ENCODE measurements at places on chromosomes 7 and 10. TPM values are rescaled to one million over a fixed set of nuclear protein-coding genes. Genes with fewer than 3 reads are reported as not detected.

DNA sequence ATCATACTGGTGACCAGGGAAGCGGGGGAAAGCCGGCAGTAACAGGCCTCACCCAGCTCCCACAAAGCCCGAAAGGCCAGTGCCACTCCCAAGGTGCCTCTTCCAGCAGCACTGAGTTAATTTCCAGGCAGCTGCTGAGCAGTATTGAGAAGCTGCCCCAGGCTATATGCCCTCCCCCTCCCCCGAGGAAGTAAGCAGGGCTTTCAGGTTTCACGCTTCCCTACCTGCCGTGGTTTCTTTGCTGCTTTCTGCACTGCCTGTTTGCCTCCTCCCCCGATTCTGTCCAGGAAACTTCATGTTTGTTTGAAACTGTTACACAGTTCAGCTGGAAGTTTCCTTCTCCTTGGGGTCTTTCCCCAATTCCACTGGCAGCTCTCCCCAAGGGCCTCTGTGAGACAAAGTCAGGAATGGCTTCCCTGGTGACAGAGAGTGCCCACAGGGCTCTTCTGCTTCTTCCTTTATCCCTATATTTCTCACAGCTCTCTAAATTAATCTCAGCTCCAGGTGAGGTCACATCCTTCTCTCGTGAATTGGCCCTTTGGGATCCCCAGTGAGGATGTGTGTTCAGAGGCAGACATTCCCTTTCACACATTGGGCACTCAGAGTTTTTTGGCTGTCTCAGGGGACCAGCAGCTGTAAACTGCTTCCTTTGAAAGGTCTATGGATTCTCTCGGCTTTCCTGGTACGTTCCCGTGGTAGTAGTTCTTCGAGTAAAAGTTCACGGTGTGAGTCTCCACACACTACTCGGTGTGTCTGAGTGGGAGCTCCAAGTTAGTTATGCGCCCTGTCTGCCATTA, 19.4 kb downstream of the C1GALT1 start:
- H3K36me3 ChIP-seq, result no peaks in the 10 kb centered on the region
- no peak overlapping the region for H3K27ac ChIP-seq
- no peaks in the 10 kb centered on the region for H3K27me3 ChIP-seq

GRCh38 chr10:114879541-114880158, 58.1 kb downstream of the FHIP2A start:
- no peaks in the 10 kb centered on the region for H3K27me3 ChIP-seq
- H3K4me3 ChIP-seq, result no peak overlapping the region
- no peak overlapping the region for H3K27ac ChIP-seq
- no peaks in the 10 kb centered on the region for H3K36me3 ChIP-seq
- no peak for DNase-seq

DNA sequence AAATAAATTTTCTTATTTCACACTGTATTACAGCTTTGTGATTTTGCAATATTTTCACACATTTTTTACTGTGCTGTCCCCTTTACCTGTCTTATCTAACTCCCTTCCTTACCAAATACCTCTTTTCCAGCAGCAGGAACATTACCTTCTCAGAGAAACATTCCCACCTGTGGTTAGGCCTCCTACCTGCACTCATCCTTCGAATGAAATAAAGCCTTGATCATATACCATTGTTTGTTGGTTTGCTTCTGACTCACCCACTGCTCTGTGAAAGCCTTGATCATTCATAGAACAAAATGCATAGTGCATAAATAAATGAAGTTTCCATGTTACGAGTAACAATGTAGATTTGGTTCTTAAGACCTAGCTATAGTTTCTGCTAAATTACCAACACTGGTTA, 256.3 kb downstream of the ARL4A start:
- H3K4me1 ChIP-seq, result no peaks in the 10 kb centered on the region
- DNase-seq, result no peak
- no peak overlapping the region for H3K27ac ChIP-seq
- no peaks in the 10 kb centered on the region for H3K27me3 ChIP-seq

DNA sequence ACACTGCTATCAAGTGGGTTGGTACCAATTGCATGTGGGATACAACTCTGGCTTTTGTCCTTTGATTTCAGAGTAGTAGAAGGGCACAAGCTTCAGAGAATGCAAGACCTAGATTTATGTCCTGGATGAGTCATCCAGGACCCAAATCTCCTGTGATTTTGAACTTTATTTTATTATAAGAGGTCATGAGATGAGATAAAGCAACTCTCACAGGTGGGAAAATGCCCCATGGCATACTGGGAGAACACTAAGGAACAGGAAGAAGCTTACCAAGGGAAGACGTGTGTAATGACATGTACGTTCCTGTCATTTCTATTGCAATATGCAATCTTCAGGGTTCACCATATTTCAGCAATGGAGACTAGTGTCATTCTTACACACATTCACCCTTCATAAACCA, 966 bp downstream of the MALRD1 start:
- DNase-seq, result no peak
- H3K27ac ChIP-seq, result no peak overlapping the region
- H3K27me3 ChIP-seq, result no peaks in the 10 kb centered on the region
- no peaks in the 10 kb centered on the region for H3K36me3 ChIP-seq
- H3K4me1 ChIP-seq, result no peaks in the 10 kb centered on the region
- no peak overlapping the region for H3K4me3 ChIP-seq

GRCh38 chr10:133170092-133170491, 10.1 kb downstream of the KNDC1 start:
- peaks cover 14% of the 10 kb centered on the region for H3K27me3 ChIP-seq
- no peaks in the 10 kb centered on the region for H3K36me3 ChIP-seq
- H3K4me3 ChIP-seq, result no peak overlapping the region

DNA sequence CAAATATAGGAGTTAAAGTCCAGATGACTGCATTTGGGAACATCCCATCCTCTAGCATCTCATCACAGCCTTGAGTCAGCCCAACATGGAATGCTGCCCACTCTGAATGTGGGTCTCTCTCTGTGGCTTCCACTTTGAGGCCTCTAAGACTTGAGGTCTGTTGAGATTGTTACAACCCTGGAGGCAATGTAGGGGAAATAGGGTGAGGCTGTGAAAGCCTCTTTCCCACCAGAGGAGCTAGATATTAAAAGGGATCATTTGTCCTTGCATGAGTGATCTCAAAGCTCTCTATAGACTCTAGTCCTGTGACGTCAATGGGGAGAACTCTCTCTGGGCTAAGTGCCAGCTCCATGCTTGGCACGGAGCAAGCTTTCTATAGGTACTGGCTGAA, 6.4 kb upstream of the GOLGA7B start:
- no peak for DNase-seq
- no peaks in the 10 kb centered on the region for H3K27me3 ChIP-seq
- H3K36me3 ChIP-seq, result no peaks in the 10 kb centered on the region
- H3K27ac ChIP-seq, result no peak overlapping the region

EIF5AL1 gene
- 0.76 TPM for total RNA-seq

GRCh38 chr10:87658858-87659555, 671 bp upstream of the PAPSS2 start:
- H3K36me3 ChIP-seq, result no peaks in the 10 kb centered on the region
- H3K4me1 ChIP-seq, result peaks cover 41% of the 10 kb centered on the region
- H3K27me3 ChIP-seq, result peaks cover 6% of the 10 kb centered on the region
- peak overlapping the region; percentile 74 for H3K4me3 ChIP-seq

DNA sequence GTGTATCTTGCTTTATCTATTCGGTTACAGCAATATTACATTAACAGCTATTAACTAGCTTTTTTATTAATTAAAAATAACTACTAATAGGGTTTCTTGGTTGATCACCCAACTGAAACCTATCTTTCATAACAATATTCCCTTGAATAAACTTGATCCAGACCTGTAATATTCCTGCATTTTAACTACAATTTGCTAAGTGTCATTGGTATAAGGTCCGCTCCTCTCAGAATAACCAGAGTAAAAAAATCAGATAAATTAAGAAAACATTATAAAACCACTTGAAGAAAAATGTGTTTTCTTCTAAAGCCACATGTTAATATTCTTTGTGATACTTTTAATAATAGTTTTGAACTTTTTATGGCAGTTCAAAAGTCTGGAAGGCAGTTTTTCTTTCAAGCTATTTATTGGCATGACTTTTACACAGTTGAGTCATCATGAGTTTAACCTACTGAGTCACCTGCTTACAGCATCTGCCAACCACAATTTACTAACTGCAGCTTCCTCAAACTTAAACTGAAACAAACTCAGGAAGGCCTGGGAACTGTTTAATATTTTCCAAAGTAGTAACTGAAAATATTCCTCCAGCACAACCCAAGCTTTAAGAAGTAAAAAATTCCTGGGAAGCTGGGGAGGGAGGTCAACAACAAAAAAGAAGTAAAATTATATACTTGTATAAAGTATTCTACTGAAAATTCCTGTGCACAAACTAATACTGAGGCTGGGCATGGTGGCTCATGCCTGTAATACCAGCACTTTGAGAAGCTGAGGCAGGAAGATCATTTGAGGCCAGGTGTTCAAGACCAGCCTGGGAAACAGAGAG, 103.2 kb downstream of the NRBF2 start:
- peaks cover 84% of the 10 kb centered on the region for H3K4me1 ChIP-seq
- no peak for DNase-seq
- H3K27me3 ChIP-seq, result no peaks in the 10 kb centered on the region
- no peak overlapping the region for H3K4me3 ChIP-seq
- peak overlapping the region; percentile 64 for H3K27ac ChIP-seq
- H3K36me3 ChIP-seq, result no peaks in the 10 kb centered on the region

- H3K4me1 ChIP-seq, result peaks cover 42% of the 10 kb centered on the region
- H3K4me3 ChIP-seq, result no peak overlapping the region
- H3K36me3 ChIP-seq, result no peaks in the 10 kb centered on the region
- H3K27ac ChIP-seq, result peak overlapping the region; percentile 77
These were observed 71.4 kb downstream of the AHR start for GRCh38 chr7:17369691-17370426.

- no peak for DNase-seq
- H3K27ac ChIP-seq, result no peak overlapping the region
- H3K4me3 ChIP-seq, result no peak overlapping the region
- no peaks in the 10 kb centered on the region for H3K27me3 ChIP-seq
- peaks cover 7% of the 10 kb centered on the region for H3K4me1 ChIP-seq
- H3K36me3 ChIP-seq, result no peaks in the 10 kb centered on the region
These were observed 43.1 kb upstream of the FAM180A start for GRCh38 chr7:135791543-135792362.

TMEM236 gene
- total RNA-seq, result 2.4 TPM

HHEX gene
- total RNA-seq, result 22.8 TPM

- H3K27ac ChIP-seq, result no peak overlapping the region
- no peak for DNase-seq
- H3K4me3 ChIP-seq, result no peak overlapping the region
- H3K4me1 ChIP-seq, result peaks cover 4% of the 10 kb centered on the region
- no peaks in the 10 kb centered on the region for H3K27me3 ChIP-seq
These were observed 25.4 kb upstream of the INPP5F start for GRCh38 chr10:119700321-119700954.

- H3K36me3 ChIP-seq, result no peaks in the 10 kb centered on the region
- peaks cover 24% of the 10 kb centered on the region for H3K4me1 ChIP-seq
- no peak overlapping the region for H3K4me3 ChIP-seq
- no peak for DNase-seq
- peak overlapping the region; percentile 80 for H3K27ac ChIP-seq
- H3K27me3 ChIP-seq, result no peaks in the 10 kb centered on the region
These were observed 67.8 kb downstream of the EGFR start for GRCh38 chr7:55086413-55087201.

FAM25G gene
- total RNA-seq, result not detected

GRCh38 chr10:3835770-3836169, 50.8 kb upstream of the KLF6 start:
- no peak overlapping the region for H3K4me3 ChIP-seq
- H3K4me1 ChIP-seq, result peaks cover 40% of the 10 kb centered on the region

DNA sequence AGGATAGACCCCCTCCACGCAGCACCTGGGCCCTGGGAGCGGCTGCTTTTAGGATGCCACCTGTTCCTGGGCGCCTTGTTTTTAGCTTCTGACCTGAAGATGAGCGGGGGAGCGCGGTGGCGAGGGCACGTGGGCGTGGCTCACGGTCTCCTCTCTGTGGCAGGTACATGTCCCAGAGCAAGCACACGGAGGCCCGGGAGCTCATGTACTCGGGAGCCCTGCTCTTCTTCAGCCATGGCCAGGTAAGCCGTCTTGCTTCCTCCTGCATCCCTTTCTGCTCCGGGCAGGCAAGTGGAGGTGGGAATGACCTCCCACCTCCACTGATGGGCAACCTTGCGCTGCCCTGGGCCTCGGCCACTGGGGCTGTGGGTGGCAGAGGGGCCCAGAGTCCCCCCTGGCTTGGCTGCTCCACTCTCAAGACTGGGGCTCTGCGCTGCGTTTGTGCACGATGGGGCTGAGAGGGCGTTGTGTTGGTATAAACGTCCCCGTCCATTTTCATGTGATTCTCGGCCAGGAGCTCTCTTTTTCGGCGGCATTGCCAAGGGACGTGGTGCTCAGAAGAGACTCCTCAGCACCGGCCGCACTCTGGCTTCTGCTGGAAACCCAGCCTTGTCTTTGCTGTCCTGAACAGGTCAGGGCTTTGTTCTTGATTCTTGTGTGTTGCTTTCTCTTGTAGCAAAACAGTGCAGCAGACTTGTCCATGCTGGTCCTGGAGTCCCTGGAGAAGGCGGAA, 9.7 kb downstream of the GET4 start:
- no peaks in the 10 kb centered on the region for H3K4me1 ChIP-seq
- DNase-seq, result no peak
- H3K4me3 ChIP-seq, result no peak overlapping the region
- H3K27me3 ChIP-seq, result no peaks in the 10 kb centered on the region
- no peaks in the 10 kb centered on the region for H3K36me3 ChIP-seq
- H3K27ac ChIP-seq, result no peak overlapping the region

SLC26A5 gene
- 1.0 TPM for total RNA-seq

- no peak overlapping the region for H3K4me3 ChIP-seq
- no peaks in the 10 kb centered on the region for H3K36me3 ChIP-seq
These were observed 19.8 kb downstream of the PRSS2 start for GRCh38 chr7:142790555-142790954.

- no peaks in the 10 kb centered on the region for H3K36me3 ChIP-seq
- H3K27me3 ChIP-seq, result no peaks in the 10 kb centered on the region
- DNase-seq, result no peak
- peak overlapping the region; percentile 44 for H3K27ac ChIP-seq
These were observed 106.2 kb downstream of the ELAPOR2 start for GRCh38 chr7:86953219-86953618.

GRCh38 chr10:114631666-114632417, 26.2 kb downstream of the ABLIM1 start:
- H3K4me3 ChIP-seq, result peak overlapping the region; percentile 48
- H3K4me1 ChIP-seq, result peaks cover 13% of the 10 kb centered on the region
- DNase-seq, result peak; percentile 45
- H3K27me3 ChIP-seq, result no peaks in the 10 kb centered on the region
- H3K27ac ChIP-seq, result peak overlapping the region; percentile 67
- H3K36me3 ChIP-seq, result no peaks in the 10 kb centered on the region

CELF2 gene
- total RNA-seq, result 89.5 TPM

CALCR gene
- 0.16 TPM for total RNA-seq
